Activated T-helper 1 cell treated with anti-CD3 and anti-CD28 coated beads, Interleukin-12 subunit alpha, Interleukin-12 subunit beta, Interleukin-2, Interleukin-4 antibody, amounts not matched to agents 30 ng/mL and 10 ng/mL and 1 ng/mL, durations not matched to agents 14 hours and 24 hours and 36 hours (primary cell): ENCODE measurements at places on chromosomes 6 and 20.

DNA sequence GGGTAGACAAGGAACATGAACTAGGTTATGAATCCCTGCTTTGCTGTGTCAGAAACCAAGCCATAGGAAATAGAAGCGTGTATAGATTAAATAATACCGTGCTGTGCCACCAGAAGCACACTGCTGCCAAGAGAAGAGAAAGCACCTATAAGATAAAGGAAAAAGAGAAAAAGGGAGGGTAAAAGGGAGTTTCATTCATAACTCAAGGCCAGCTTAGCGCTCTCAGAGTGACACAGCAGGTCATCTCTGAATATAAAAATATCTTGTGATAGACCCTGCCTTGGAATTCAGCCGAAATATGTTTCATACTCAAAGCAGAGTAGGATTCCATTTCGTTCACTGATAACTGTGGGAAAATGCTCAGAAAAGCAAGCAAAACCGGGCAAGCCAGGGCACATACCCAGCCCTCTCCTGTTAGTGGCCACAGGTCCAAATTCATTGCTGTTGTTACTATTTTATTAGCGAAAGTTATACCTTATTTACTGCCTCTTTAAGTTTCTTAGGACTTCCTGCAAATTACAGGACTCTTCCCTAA lies 8.7 kb downstream of the JAG1 start:
- H3K27ac ChIP-seq: no peak overlapping the region
- no peaks in the 10 kb centered on the region for H3K4me1 ChIP-seq
- H3K27me3 ChIP-seq: peaks cover 31% of the 10 kb centered on the region
- no peak for DNase-seq
- H3K36me3 ChIP-seq: no peaks in the 10 kb centered on the region

GRCh38 chr20:36472637-36473090 lies 68.7 kb upstream of the MYL9 start:
- peaks cover 7% of the 10 kb centered on the region for H3K36me3 ChIP-seq
- peak overlapping the region; percentile 69 for H3K4me3 ChIP-seq
- DNase-seq: peak; percentile 28
- H3K4me1 ChIP-seq: peaks cover 60% of the 10 kb centered on the region
- peak overlapping the region; percentile 74 for H3K27ac ChIP-seq
- H3K27me3 ChIP-seq: no peaks in the 10 kb centered on the region

DNA sequence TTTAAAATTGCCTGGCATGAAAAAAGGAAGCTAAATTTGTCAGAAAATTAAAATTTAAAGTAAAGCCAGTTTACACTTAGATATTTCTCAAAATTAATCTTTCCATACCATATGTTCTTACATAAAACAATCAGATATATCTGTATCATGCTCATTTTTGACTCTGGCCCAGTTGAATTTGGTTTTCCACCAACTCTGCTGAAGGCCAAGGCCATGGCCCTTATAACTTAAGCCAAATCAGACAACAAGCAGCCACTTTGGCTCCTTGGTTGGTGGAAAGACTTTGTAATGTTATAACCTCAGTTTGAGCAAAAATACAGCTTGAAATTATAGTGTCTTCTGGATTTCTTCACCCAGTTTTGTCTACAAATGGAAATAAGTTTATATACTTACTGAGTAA lies 97.3 kb downstream of the CENPW start:
- no peak for DNase-seq
- no peaks in the 10 kb centered on the region for H3K36me3 ChIP-seq
- H3K27me3 ChIP-seq: no peaks in the 10 kb centered on the region
- H3K4me3 ChIP-seq: no peak overlapping the region

GRCh38 chr6:106913111-106913510 lies 61.4 kb downstream of the CD24 start:
- no peak for DNase-seq
- no peaks in the 10 kb centered on the region for H3K4me1 ChIP-seq
- no peaks in the 10 kb centered on the region for H3K36me3 ChIP-seq
- H3K27ac ChIP-seq: no peak overlapping the region
- no peak overlapping the region for H3K4me3 ChIP-seq

DNA sequence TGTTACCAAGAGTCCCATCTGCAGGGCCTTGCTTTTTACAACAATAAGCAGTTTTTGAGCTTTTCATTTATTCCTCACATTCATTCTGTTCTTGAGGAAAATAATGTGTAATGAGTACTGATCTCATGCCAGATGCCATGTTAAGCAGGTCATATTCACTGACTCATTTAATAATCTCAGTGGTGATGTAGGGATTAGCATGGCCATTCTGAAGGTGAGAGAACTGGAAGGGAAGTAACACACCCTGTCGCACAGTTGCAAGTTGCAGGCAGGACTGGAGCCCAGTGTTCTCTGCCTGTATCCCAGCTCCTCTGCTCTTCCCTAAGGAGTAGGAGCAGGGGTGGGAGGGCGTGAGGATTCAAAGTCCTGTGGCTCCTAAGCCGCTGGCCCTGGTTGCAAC lies 5.6 kb downstream of the PCIF1 start:
- H3K4me1 ChIP-seq: peaks cover 27% of the 10 kb centered on the region
- no peaks in the 10 kb centered on the region for H3K27me3 ChIP-seq
- DNase-seq: no peak
- H3K36me3 ChIP-seq: peaks cover 44% of the 10 kb centered on the region
- no peak overlapping the region for H3K4me3 ChIP-seq

DNA sequence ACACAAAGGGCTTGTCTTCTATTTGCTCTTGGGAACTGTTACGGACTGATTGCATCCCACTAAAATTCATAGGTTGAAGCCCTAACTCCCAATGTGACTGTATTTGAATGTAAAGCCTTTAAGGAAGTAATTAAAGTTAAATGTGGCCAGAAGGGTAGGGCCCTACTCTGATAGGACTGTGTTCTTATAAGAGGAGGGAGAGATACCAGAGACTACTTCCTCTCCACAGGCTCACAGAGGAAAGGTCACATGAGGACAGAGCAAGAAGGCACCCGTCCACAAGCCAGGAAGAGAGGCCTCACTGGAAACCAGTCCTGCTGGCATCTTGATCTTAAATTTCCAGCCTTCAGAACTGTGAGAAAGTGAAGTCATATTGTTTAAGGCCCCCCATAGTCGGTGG lies 211.9 kb downstream of the CDH26 start:
- no peaks in the 10 kb centered on the region for H3K4me1 ChIP-seq
- no peak for DNase-seq
- H3K36me3 ChIP-seq: no peaks in the 10 kb centered on the region
- H3K27ac ChIP-seq: no peak overlapping the region
- H3K27me3 ChIP-seq: no peaks in the 10 kb centered on the region

DNA sequence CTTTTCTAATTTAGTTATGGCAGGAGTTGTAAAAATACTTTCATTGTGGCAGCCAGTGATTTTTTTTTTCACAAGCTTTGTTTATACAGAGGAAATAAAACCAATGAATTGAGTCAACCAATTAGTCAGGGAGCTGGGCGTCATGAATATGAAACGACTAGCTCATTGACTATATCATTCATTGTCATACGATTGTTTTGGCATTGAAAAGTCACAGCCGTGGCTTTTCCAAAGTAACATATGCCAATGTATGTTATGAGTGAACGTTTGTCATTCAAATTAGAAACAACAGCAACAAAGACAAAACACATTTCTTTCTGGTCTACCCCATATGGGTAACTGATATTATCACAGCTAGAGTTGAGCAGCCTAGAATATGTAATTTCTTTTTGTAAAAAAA lies 810.6 kb downstream of the EPHA7 start:
- no peaks in the 10 kb centered on the region for H3K4me1 ChIP-seq
- no peak overlapping the region for H3K4me3 ChIP-seq
- DNase-seq: no peak
- H3K27ac ChIP-seq: no peak overlapping the region
- no peaks in the 10 kb centered on the region for H3K36me3 ChIP-seq

- H3K27me3 ChIP-seq: peaks cover 82% of the 10 kb centered on the region
- H3K4me1 ChIP-seq: peaks cover 47% of the 10 kb centered on the region
- H3K27ac ChIP-seq: no peak overlapping the region
- H3K4me3 ChIP-seq: no peak overlapping the region
These were observed 1.1 kb downstream of the RNF39 start for GRCh38 chr6:30074331-30075093.

DNA sequence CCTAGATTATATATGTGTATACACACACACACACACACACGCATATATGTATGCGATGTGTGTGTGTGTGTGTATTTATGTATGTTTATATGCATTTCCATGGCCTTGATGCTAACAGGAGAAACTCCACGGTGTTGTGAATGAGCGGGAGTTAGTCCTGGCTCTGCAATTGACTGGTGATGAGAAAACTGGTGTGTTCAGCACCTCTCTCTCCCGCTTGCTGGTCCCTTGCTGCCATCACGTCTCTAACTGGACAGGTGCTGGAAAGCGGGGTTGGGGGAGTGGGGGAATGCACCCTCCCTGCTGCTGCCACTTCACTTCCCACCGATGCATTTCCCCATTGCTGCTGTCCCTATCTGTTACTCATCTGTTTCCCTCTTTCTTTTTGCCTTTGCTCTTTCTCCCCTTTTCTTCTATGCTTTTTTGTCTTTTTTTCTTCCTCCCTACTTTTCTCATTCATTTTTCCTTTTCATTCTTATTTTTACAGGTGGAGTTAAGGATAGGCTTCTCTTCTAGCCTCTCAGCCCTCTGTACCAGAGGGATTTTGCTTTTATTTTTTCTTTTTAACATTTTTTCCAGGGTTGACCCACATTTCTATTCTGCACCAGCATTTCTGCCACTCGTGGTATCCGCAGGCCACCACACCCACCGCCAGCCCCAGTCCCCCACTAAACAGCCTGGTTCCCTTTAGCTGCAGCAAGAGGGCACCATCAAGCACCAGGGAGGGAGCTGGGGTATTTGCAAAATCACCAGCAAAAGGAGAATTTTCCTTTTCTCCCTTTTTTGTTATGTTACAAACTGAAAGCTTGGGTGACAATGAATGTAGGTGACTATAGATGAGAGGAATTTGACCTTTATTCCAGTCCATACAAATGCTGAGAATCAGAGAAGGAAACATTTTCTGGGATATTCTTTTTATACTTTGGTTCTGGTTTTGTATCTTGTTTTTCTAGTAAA lies 115.6 kb downstream of the TCP11 start:
- no peak overlapping the region for H3K27ac ChIP-seq
- no peaks in the 10 kb centered on the region for H3K36me3 ChIP-seq
- H3K4me1 ChIP-seq: no peaks in the 10 kb centered on the region
- DNase-seq: no peak

- H3K4me1 ChIP-seq: no peaks in the 10 kb centered on the region
- no peak overlapping the region for H3K4me3 ChIP-seq
- H3K27ac ChIP-seq: no peak overlapping the region
- DNase-seq: no peak
- H3K36me3 ChIP-seq: no peaks in the 10 kb centered on the region
These were observed 41.6 kb downstream of the ANKEF1 start for GRCh38 chr20:10076126-10077080.

GRCh38 chr6:56938649-56939191 lies 16.2 kb upstream of the BEND6 start:
- no peaks in the 10 kb centered on the region for H3K4me1 ChIP-seq
- H3K36me3 ChIP-seq: peaks cover 2% of the 10 kb centered on the region
- H3K4me3 ChIP-seq: no peak overlapping the region
- no peak overlapping the region for H3K27ac ChIP-seq
- no peak for DNase-seq

DNA sequence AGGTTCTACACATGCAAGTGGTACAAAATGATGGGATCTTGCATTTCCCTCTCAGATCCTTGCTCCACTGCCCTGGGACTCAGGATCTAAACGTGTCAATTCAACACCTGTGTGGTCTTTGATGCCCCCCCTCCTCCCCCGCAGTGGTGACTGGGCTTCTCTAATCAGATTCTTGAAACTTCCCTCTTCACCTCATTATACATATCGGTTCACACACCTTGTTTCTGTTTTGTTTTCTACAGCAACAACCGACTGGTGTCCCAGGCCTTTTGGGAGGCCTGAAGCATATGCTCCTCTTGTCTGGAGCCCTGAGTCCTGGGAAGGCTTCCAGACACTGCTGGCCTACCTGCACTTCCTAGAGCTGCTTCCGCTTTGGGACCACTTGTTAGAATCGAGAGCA lies 20.0 kb downstream of the SAMD3 start:
- H3K27ac ChIP-seq: peak overlapping the region; percentile 27
- H3K27me3 ChIP-seq: no peaks in the 10 kb centered on the region
- peaks cover 70% of the 10 kb centered on the region for H3K36me3 ChIP-seq
- DNase-seq: no peak
- peaks cover 26% of the 10 kb centered on the region for H3K4me1 ChIP-seq

- H3K4me3 ChIP-seq: peak overlapping the region; percentile 91
- DNase-seq: peak; percentile 88
- H3K36me3 ChIP-seq: peaks cover 69% of the 10 kb centered on the region
- H3K27me3 ChIP-seq: peaks cover 6% of the 10 kb centered on the region
These were observed 2.2 kb downstream of the PPP1R10 start for GRCh38 chr6:30614843-30615218.

DNA sequence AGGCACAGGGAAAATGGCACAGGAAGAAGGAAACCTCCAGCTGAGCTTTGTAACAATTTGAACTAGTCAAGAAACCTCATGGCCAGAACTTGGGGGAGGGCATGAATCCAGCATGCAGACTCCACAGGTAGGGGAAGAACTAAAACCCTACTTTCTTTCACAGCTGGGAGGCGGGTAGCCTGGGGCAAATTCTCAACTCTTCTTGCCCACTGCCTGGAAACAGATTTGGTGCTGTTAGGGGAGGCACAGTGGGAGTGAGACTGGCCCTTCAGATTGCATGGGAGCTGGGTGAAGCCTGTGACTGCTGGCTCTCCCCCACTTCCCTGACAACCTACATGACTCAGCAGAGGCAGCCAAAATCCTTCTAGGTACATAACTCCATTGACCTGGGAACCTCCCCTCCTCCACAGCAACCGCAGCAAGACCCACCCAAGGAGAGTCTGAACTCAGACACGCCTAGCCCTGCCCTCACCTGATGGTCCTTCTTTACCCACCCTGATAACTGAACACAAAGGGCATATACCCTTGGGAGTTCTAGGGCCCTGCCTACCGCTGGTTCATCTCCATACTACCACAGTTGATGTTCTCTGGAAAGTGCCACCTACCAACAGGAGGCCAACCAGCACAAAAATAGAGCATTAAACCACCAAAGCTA lies 37.2 kb upstream of the TRIM27 start:
- DNase-seq: no peak
- H3K4me3 ChIP-seq: no peak overlapping the region
- no peaks in the 10 kb centered on the region for H3K36me3 ChIP-seq
- H3K27me3 ChIP-seq: peaks cover 12% of the 10 kb centered on the region
- no peak overlapping the region for H3K27ac ChIP-seq

DNA sequence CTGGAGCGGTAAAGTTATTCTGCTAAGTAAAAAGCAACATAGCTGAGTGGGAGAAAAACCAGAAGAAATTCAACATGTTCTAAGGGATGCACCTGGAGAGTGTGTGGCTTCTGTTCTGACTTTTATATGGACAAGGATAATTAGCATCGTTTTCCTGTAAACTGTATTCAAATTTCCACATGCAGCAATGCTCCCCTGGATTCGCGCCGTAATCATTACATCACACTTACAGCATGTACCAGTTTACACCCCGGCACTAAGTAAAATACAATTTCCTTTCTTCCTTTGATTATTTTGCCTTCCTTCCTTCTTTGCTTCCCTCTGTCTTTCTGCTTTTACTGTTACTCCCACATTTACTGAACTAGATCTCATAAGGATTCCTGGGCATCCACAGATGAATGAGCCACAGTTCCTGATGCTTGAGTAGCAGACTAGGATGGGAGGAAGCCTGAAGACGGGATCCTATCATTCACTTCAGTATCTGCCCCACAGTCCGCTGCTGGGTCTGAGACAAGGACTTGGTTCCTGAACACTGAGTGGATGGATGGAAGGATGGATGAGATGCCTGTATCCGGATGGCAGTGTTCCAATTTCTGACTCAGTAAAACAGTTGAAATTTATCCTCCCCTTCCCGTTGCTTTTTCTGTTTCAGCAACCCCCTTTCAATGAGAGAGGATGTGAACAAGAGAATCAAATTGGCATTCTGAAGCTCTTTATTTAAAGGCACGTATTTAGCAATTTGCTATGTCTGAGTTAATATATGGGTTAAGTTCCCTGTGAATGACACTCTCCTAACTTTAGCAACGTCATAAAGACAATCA lies 174.6 kb downstream of the GJA10 start:
- peak overlapping the region; percentile 51 for H3K27ac ChIP-seq
- H3K27me3 ChIP-seq: no peaks in the 10 kb centered on the region
- peak overlapping the region; percentile 6 for H3K4me3 ChIP-seq
- peaks cover 71% of the 10 kb centered on the region for H3K36me3 ChIP-seq
- H3K4me1 ChIP-seq: peaks cover 83% of the 10 kb centered on the region
